Stomach (tissue), 19 donors: ENCODE measurements at places on chromosomes 3 and 15.

DNA sequence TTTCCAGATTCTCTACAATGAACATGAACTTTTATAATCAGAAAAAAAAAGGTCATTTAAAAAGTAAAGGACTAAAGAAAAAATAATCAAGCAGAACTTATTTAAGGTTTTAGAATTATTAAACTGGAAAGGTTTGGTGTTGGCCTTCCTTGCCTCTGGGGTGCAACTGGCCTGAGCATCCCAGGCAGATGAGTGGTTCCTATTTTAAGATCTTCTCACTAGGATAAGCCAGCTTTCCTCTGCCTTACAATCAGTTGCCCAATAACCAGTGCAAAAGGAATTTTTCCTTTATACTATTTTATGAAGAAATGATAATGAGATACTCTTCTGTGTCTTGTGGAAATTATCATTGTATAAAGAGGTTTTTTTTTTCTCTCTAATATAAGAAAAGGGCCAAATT lies 56.6 kb downstream of the SEC22A start:
- no peak for DNase-seq

DNA sequence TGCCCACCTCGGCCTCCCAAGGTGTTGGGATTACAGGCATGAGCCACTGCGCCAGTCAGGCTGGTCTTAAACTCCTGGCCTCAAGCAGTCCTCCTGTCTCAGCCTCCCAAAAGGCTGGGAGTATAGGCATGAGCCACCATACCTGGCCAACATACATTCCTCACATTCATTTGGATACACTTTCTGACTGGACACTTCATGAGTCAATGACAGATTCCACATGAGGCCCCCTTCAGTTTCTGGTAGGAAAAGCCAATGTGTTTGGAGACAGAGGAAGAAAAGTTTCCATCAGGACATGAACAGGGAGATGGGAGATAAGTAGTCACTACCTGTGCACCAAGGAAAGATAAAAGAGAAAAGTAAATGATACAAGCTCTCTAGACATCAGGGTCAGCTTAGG lies 49.4 kb upstream of the GSK3B start:
- no peak for DNase-seq

- no peak for DNase-seq
Observed at GRCh38 chr3:172687501-172687900, 23.4 kb downstream of the NCEH1 start.

DNA sequence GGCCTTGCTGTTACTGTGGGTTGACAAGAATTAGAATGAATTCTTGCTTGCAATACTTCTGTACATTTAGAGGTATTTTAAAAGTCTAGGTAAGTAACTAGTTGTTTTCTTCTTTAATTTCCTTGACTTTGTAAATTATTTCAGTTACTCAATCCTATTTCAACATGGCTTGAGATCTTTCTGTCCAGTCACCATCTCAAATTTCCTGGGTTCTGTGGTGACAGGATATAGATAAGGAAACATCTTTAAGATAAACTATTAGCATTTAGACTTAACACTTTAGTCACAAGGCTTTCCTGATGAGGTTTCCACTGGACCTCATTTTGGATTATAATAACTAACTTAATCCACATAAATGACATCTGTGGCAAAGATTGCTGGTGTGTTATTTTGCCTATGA lies 195.9 kb upstream of the DPH6 start:
- no peak for DNase-seq

DNA sequence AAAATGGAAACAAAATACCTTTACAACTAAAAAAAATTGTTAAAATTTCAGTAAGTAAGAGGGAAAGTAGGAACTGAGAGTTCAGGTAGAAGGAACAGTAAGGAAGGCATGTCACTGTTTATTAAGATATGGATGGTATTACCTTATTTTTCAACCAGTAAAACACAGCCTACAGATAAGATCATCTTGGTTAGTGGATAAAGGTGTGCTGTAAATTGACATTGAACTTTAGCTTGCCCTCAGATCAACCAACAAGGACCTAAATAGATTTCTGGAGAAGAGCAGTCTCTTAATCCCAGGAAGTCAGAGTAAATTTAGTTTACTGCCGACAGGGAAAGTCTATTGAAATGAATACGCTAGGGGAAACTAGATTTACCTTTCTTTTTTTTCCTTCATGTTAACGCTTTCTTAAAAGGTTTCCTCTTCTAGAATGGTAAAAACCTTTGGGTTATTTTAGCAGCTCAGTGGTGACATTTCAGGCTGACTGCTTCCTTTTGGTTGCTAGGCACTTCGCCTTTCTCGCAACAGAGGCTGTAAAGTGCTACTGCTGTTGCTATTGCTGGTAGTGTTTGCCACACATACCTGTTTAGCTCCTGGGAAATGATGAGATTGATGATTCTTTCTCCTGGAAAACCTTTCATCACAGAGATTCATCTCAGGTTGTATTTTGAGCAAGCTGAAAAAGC lies 12.9 kb downstream of the DZIP3 start:
- DNase-seq = peak; percentile 76

DNA sequence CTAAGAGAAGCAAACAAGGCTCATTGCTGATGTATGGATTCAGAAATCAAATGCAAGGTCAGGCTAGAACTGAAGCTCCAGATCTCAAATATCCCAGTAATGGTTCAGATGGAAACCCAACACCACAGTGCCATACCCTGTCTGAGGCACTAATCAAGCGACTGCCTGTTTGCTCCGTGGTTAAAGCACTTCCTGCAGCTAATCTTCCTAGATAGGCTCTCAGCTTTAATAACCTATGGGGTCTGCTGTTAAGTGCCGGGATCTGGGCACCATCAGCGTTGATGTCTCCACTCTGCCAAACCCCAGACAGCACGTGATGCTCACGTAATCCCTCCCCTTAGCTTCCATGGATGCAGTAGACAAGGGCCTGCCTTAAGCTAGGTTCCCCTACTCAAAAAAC lies 262.6 kb downstream of the MECOM start:
- no peak for DNase-seq

DNA sequence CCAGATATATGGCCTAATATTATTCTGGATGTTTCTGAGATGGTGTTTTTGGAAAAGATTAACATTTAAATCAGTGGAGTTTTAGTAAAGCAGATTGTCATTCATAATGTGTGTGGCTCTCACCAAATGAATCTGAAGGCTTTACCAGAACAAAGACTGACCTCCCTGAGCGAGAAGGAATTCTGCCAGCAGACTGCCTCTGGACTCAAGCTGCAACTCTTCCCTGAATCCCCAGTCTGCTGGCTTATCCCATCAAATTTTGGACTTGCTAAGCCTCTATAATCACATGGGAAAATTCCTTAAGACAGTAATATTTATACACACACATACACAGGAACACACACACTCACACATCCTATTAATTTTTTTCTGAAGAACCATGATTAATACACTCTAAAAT lies 102.3 kb downstream of the FAM174B start:
- no peak for DNase-seq

- DNase-seq = no peak
Observed at GRCh38 chr3:62597491-62597890, 224.1 kb upstream of the FEZF2 start.

GRCh38 chr3:182925330-182925943 lies 54.9 kb downstream of the DCUN1D1 start:
- DNase-seq = no peak

DNA sequence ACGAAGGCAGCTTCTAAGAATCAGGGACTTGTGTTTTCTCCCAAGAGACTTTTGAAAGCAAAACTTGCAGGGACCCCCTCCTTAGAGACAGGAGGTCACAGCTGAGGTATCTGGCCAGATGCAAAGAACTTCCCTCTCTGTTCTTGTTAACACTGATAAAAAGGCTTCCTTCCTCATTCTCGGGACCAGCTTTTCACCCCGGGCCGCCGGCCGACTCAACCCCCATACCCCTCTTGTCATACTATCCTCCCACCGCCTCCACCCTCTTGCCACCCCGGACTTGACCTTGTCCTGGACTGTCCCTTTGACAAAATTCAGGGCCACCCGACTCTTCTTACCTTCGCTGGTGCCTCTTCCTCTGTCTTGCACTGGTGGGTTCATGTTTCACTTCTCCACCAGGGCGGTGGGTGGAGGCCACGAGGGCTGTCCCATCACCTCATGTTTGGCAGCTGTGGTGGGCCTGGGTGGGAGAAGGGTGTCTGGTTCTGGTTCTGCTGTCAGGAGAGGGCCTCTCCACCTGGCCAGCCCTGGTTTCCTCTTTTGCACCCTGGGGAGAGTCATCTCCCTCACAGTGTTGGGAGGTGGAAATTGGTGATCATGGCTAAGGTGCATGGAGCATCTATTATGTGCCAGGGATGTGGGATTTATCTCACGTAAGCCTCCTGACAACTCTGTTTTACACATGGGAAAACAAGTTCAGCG lies 32.5 kb downstream of the BHLHE40 start:
- DNase-seq = no peak

- peak; percentile 77 for DNase-seq
Observed at GRCh38 chr15:68783226-68784058, 37.3 kb downstream of the ANP32A start.

GRCh38 chr15:92097474-92098178 lies 244.1 kb downstream of the SLCO3A1 start:
- peak; percentile 50 for DNase-seq

DNA sequence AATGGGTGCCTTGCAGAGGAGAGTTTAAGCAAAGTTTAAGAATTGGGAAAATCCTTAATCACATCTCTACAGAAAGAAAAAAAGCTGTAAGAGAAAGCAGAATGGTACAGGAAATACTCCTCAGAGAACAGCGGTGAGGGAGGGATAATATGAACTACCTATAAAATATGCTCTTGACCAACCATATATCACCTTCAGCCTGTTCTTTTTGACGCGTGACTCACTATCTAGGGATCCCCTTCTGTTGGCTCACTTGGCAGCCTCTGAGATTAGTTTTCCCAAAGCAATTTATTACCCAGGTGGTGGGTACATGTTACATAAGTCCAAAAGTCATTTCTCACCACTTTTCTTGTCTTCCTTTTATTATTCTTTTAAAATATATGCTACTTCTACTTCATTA lies 97.7 kb downstream of the CNTN6 start:
- no peak for DNase-seq

GRCh38 chr3:76991165-76991564 lies 48.7 kb upstream of the ROBO2 start:
- no peak for DNase-seq

- no peak for DNase-seq
Observed at GRCh38 chr3:8775181-8775580, 5.8 kb upstream of the OXTR start.
